ENCODE measurements at places on chromosomes 4 and X. TPM values are rescaled to one million over a fixed set of nuclear protein-coding genes. Genes with fewer than 3 reads are reported as not detected.

The ARMCX1 gene
- 53.7 TPM for polyA plus RNA-seq

The DIPK2B gene
- 9.6 TPM for polyA plus RNA-seq

The NKX3-2 gene
- polyA plus RNA-seq: 0.07 TPM

The SRP72 gene
- polyA plus RNA-seq: 102 TPM

The MSX1 gene
- 1.1 TPM for polyA plus RNA-seq

DNA sequence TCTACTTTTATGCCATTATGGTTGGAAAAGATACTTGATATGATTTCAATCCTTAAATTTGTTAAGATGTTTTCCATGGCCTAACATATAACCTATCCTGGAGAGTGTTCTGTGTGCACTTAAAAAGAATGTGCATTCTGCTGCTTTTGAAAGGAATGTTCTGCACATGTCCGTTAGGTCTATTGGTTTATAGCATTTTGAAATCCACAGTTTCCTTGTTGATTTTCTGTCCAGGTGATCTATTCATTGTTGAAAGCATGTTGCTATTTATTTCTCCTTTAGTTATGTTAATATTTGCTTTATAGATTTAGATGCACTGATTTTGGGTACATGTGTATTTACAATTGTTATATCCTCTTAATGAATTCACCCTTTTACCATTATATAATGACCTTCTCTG, 5.7 kb upstream of the KLKB1 start:
- no peak for DNase-seq

GRCh38 chrX:109312757-109313156, 169.1 kb downstream of the GUCY2F start:
- DNase-seq: no peak

GRCh38 chrX:83008415-83008814, 499.7 kb upstream of the POU3F4 start:
- DNase-seq: no peak

GRCh38 chr4:20195071-20195885, 56.4 kb upstream of the SLIT2 start:
- no peak for DNase-seq

DNA sequence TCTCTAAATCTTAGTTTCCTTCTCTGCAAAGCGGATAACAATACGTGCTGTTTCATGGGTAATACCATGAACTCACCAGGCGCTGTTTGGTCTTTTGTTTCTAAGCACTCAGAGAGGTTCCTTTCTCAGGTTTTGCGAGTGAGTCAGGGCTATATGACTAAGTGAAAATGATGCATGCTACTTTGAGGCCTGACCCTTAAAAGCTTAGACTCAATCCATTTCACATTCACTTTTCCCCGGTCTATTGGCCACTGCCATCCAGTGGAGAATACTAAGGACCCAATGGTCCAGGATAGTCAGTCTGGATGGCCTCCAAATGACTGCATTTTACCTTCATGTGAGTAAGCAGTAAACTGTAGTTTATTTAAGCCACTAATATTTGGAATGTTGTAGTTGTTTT, 400.8 kb upstream of the SLIT2 start:
- DNase-seq: no peak

- no peak for DNase-seq
Measured at GRCh38 chrX:17818726-17819125, 42.4 kb downstream of the RAI2 start.

GRCh38 chrX:134601240-134601765, 57.0 kb downstream of the PLAC1 start:
- DNase-seq: no peak

GRCh38 chrX:29090811-29091210, 503.6 kb downstream of the IL1RAPL1 start:
- DNase-seq: no peak

DNA sequence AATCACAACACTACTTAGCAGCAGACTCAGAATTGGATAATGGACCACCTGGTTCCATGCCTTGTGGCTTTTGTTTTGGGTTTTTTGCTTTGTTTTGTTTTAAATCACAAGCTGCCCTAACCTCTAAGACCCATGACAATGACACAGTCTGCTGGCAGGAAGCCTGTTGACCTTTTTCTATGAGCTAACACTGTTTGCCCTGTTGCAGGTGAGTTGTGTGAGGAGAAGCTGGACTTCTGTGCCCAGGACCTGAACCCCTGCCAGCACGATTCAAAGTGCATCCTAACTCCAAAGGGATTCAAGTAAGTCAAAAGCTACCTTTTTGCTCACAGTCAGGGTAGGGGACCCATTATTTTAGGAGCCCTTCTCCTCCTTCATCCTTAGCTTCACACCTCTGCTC, 110.8 kb upstream of the PACRGL start:
- DNase-seq: no peak

DNA sequence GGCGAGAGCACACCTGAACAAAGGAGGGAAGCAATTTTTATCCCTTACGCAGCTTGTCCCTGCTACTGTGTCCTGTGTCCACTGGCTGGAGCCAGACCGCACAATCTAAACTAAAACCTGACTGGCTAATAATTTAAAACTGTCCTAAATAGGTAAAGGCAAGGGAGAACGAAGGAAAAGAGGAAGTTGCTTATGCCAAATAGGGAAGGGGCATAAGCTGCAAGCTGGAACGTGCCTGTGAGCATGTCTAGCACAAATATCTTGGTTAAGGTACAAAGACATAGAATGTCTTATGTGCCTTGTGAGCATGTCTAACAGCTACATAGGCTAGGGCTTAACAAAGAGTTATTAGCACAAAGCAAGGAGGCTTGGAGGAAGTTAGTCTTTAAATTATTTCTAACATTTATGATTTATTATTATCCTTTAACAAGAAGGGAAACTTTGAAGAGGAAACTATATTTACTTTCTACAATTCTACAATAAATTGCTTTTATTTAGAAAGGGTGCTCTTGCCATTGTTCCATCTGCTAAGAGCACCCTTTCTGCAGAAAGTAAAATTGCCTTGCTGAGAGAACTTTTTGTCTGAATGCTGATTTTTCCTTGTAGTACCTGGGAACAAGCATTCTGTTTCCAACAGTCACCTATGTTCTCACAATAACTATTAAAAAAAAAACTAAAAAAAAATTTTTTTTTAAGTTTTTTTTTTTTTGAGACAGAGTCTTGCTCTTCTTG, 80.6 kb upstream of the CBR4 start:
- DNase-seq: no peak
